ENCODE measurements at places on chromosomes 2 and 18.

GRCh38 chr2:39587641-39588040, 78.1 kb upstream of the TMEM178A start:
- DNase-seq: no peak

GRCh38 chr2:238087211-238087610, 12.9 kb upstream of the ESPNL start:
- no peak for DNase-seq

- no peak for DNase-seq
These were observed 76.6 kb upstream of the ZFP36L2 start for GRCh38 chr2:43302961-43303494.

DNA sequence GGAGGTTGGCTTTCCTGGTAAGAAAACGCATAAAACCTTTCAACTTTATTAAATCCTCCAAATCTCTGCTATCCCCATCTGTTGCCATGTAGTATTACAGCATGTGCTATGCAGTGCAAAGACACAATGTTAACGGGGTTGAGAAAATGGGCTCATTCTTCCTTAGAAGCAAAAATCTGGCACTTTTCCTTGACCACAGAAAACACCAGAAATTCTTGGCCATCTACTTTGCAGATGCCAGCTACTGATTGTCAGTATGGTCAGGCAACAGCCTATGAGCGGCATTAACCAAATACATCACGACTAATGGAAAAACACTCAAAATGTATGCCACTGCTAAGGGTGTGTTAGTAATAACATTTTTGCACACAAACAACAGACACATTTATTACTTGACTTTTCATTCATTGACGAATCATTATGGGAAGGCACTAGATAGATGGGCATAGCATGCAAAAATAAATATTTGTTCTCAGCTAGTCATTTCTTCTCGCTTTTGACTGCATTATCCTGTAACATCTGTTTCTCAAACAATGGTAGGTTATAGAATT, 65.2 kb upstream of the CRIM1 start:
- no peak for DNase-seq

- no peak for DNase-seq
These were observed 4.3 kb downstream of the UBXN2A start for GRCh38 chr2:23944527-23944926.

GRCh38 chr18:2135309-2135708, 436.0 kb downstream of the METTL4 start:
- DNase-seq: no peak

GRCh38 chr18:69948919-69949537, 1.4 kb upstream of the CD226 start:
- DNase-seq: no peak

DNA sequence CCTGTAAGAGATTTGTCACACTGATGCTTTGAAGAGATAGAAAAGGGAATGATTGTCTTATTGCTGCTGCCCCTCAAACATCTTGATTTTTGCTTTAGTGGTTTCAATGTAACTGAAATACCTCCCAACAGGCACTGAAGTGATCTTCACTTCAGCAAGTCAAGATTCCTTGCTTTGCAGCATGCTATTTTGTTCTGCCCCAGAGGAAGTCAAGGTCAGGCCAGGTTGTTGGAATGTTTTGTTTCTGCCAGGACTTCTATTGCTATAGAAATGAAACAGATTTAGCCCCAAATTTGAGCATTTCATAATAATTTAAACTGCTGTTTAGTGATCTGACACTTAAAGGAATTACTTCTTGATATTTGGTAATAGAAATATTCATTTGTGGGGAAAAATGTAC, 277.6 kb downstream of the ZNF804A start:
- DNase-seq: no peak

GRCh38 chr18:49625021-49625691, 63.3 kb downstream of the LIPG start:
- no peak for DNase-seq

- no peak for DNase-seq
These were observed 77.1 kb upstream of the COL3A1 start for GRCh38 chr2:188897096-188897495.

GRCh38 chr2:236117861-236118269, 50.3 kb downstream of the GBX2 start:
- DNase-seq: no peak

- DNase-seq: no peak
These were observed 78.4 kb downstream of the CLHC1 start for GRCh38 chr2:55153584-55154299.

GRCh38 chr2:238425979-238426567, 654 bp upstream of the ASB1 start:
- no peak for DNase-seq

DNA sequence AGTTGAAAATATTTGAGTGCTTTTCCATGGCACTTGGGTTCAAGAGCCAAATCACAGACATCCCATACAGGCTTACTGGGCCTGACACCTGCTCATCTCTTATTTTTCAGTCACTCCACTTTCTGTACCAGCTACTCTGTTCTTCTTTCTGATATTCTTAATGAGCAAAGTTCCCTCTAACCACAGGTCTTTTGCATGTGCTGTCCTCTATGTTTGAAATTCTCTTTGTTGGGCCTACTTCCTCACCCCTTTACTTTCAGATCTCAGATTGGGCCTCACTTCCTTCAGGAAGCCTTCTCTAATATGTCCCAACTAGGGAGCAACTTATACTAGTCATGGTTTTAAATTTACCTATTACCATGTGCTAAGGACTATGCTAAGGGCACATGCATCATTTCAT, 81.8 kb upstream of the RBMS1 start:
- no peak for DNase-seq

DNA sequence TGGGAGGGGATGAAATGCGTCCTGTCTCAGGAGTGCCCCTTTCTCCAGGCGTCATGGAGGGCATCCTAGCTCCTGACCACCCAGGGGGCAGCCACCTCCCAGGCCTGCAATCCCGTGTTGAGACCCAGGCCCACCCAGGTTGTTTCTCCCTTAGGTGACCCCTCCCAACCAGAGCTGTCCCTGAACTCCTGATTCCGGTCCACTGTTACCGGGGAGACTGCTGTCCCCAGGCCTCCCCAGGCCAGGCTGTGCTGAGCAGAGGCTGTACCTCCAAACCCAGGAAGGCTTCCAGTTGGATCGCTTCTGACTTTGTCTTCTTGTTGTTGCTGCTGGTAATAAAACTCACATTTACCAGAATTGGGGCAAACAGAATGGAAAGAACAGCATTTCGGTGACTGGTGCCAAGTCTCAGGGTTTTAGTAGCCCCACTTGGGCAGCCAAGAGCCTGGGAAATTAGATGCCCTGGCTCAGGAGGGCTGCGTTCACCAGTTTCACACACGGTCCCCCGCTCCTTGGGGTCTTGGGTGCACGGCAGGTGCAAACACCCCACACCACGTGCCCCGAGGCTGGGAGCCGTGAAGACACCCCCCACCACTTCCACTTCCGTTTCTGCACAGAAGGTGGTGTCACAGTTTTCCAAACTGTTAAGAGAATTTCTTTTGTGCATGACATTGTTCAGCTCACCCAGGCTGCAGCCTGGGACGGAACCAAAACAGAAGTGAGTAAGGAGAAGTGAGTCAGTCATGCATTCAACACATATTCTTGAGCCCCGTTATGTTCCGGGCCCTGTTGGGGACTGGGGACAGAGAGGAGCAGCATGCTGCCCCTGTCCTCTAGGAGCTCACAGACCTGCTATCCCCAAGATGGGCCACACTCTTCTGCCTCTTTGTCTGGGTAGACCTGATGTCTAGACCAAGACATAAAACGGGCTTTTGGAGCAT, 29.4 kb downstream of the ITM2C start:
- DNase-seq: no peak

GRCh38 chr2:108640731-108641130, 78.6 kb upstream of the RANBP2 start:
- no peak for DNase-seq

DNA sequence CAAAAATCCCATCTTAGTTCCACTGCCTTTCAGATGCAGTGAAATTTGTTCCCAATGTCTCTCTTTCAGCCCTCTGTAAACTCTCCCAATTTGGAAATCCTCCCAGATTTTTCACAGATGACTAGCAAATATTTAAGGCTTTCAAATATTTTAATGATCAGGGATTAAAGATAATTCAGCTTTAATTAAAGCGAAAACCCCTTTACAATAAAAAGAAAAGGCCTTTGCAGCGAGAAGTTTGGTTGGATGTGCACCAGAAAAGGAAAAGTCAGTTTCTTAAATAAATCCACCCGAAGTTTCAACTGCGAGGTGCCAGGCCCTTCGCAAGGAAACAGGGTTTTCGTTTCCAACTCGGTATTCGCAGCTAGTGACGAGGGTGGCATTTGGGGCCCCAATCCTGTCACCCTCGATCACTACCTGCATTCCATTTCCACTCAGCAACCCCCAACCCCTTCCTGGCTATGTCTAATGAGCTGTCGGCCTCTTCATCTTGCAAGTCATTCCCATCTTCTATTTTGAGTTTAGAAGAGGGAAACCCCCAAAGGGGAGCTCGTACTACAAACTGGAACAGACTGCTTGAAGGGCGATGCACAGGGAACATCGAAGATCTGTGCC, 1.5 kb downstream of the RAX start:
- DNase-seq: no peak

DNA sequence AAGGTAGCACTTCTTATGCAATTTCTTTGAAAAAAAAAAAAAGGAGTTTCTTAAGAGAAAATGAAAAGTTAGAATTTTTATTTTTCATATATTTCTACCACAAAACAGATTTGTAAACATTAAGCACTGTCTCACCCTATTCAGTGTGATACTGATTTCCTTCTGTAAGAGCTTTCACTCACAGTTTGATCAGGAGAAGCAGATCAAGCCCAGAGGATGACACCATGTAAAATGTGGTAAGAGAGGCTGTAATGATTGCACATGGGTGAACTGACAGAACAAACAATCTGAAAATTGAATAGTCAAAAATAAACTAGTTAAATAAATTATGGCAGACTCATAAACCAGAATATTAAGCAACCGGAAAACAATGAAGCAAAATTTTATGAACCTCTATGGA, 54.5 kb downstream of the MEMO1 start:
- DNase-seq: no peak

DNA sequence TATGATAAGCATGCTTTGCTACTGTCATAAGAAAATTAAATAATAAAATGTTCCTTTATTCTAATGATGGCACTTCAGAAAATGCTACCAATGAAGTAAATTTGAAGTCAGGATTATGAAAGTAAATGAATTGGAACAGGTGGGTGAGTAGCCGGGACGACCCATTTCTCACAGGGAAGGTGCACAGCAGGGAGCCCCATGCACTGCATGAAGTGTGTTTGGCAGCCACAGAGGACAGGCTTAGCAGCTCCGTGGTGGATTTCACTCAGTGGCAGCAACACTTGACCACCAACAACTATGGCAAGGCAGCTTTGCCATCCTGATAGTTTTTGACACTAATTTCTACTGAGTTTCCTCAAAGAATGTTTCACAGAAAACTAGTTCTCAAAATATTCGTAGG, 146.3 kb downstream of the ATL2 start:
- DNase-seq: no peak

- DNase-seq: no peak
These were observed 106.7 kb upstream of the FSHR start for GRCh38 chr2:49260979-49261538.

DNA sequence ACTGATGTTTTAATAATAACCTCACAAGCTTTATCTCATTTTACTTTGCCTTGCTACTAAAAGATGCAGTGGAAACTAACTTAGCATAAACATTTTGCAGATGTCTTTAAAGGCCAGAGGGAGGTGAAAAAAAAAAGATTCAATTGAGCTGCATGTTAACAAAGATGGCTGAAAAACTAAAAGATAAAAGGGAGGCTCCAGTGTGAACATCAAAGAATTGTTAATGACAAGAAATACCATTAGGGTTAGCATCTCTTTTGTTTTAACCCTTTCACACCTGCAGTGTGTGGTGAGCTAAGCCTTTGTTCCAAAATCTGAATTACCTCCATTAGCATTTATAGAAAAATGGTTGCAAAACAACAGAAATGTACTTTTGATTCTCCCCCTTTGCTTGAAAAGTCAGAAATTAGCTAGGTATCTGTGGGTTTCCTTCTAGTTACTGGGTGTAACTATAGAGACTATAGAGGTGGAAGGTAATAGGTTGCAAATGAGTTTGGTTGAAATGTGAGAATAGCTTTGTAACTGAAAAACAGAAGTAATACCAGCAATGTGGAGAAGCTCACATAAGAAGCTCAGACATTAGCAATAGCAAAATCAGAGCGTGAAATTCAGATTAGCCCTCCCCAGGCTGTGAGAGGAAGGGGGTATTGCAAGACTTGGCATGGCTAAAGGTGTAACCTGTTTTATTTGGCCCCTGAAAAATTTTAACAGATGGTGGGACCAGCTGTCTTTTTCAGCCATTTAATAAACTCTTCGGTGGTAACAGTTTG, 34.8 kb upstream of the SP5 start:
- no peak for DNase-seq

DNA sequence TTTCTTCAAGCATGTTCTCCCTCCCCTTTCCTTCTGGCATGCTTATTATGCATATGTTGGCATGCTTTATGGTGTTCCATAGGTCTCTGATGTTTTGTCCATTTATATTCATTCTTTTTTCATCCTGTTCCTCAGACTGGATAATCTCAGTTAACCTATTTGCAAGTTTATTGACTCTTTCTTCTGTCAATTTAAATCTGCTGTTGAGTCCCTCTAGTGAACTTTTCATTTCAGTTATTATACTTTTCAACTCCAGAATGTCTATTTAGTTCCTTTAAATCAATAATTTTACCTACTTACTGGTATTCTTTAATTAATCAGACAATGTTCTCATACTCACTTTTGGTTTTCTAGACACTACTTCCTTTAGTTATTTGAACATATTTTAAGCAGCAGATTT, 101.2 kb downstream of the GALNT14 start:
- no peak for DNase-seq
